Right lung (tissue), 10 donors: ENCODE measurements at places on chromosomes 7 and 10. TPM values are rescaled to one million over a fixed set of nuclear protein-coding genes. Genes with fewer than 3 reads are reported as not detected.

TBXAS1 gene
- 9.0 TPM for polyA plus RNA-seq

GRCh38 chr10:95397747-95398146 lies 106.9 kb upstream of the PDLIM1 start:
- no peak for DNase-seq

GRCh38 chr7:68417659-68418058 lies 1180.6 kb upstream of the AUTS2 start:
- no peak for DNase-seq

DNA sequence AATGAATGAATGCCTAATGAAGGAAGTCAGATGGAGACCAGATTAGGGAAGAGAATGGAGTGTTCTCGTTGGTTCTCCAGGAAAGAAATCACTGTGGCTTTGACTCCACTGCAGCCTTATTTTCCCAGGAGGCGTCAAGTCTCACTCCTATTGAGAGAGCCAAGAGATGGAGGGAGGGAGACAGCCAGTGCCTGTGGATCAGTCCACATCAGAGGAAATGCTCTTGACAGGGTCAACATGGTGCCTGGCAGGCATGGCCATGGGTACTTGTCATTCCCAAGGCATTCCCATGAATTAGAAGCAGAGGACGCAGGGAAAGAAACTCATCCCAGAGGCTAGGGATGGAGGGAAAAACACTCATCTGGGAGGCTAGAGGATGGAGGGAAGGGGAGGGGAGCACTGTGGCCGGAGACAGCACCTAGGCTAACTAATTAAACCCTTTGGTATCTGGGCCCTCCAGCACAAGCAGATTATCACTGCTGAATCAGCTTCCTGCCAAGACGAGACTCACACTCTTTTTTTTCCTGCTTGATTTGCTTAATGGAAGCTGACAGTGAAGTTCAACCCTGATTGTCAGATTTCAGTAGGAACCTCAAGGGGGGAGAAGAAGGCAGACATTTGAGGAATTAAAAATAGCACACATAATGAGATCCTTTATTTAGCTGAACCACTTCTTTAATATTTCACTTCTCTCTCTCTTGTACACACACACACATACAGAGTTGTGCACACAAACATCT lies 1233.2 kb upstream of the AUTS2 start:
- DNase-seq: no peak

GBX1 gene
- not detected for polyA plus RNA-seq

GRCh38 chr7:144527051-144527471 lies 123.6 kb upstream of the NOBOX start:
- no peak for DNase-seq

- DNase-seq: no peak
These were observed 15.3 kb downstream of the PLXNA4 start for GRCh38 chr7:132560825-132561529.

DNA sequence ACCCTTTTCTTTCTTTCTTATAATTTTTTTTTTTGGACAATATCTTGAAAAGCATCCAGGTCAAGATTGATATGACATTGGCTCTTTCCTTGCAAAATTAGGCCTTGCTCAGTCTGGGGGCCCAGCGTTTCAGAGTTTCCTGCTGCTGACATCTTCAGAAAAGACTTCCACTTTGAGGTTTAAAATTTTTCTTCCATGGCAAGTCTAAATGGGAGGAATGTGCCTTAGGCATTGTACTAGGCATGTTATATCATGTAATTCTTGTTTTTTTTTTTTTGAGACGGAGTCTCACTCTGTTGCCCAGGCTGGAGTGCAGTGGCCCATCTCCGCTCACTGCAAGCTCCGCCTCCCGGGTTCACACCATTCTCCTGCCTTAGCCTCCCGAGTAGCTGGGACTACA lies 48.9 kb upstream of the PDZD8 start:
- no peak for DNase-seq
